ENCODE measurements at places on chromosomes 5 and 9. TPM values are rescaled to one million over a fixed set of nuclear protein-coding genes. Genes with fewer than 3 reads are reported as not detected.

- H3K4me3 ChIP-seq, result no peak overlapping the region
- H3K4me1 ChIP-seq, result peaks cover 11% of the 10 kb centered on the region
- peaks cover 2% of the 10 kb centered on the region for H3K36me3 ChIP-seq
- no peak overlapping the region for H3K27ac ChIP-seq
Observed at GRCh38 chr9:123894822-123895221, 35.1 kb downstream of the DENND1A start.

The GRM6 gene
- total RNA-seq, result not detected

GRCh38 chr5:179264053-179264782 lies 81.0 kb downstream of the ADAMTS2 start:
- H3K36me3 ChIP-seq, result no peaks in the 10 kb centered on the region
- no peak overlapping the region for H3K27ac ChIP-seq

DNA sequence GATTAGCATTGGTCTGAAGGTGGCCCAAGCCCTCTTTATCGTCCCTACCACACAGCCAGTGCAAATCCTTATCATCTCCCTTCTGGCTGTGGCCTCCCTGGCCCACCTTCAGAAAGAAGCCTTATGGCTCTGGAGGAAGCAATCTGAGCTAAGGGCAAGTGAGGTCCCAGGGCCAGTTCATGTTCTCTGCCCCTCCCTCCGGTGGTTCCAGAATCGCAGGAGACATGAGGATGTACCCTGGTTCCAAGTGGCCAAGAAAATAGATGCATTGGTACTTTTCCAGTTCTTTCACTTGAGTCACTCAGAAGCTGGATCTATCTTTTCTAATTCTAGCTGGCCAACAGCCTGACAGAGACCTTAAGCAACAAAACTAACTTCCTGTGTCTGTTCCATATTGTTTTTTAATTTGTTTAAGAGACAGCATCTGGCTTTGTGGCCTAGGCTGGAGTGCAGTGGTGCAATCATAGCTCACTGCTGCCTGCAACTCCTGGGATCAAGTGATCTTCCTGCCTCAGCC lies 60.7 kb downstream of the LHFPL2 start:
- no peaks in the 10 kb centered on the region for H3K36me3 ChIP-seq
- no peak overlapping the region for H3K27ac ChIP-seq
- H3K27me3 ChIP-seq, result no peaks in the 10 kb centered on the region
- peaks cover 4% of the 10 kb centered on the region for H3K4me1 ChIP-seq
- DNase-seq, result no peak

DNA sequence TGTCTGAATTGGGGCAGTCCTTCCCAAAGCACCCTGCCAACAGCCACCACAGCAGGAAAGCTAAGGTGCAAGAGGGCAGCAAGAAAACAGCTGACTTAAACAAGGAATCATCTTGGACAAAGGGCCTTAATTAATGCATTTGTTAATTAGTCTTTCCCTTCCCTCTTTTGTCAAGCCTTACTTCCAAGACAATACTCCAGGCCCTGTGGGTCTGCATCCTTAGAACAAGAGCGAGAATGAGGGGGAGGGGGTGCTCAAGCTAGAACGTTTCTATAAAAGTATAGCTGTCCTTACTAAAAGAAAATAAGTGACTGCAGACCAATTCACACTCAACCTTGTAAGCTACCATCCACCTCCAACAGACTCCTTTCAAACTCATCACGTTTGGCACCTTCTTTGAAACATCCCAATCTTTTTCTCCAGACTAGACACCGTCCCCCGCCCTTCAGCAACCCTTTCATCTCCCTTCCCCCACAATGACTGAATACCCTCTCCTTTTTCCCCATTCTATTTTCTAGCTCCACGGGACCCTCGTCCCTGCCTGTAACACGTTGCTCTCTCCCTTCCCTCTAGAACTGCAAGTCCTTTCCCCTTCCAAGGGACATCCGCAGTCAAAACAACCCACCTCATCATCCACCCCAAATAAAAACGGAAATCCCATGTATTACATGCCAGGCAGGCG lies 85.7 kb upstream of the RNF38 start:
- DNase-seq, result no peak
- peaks cover 53% of the 10 kb centered on the region for H3K4me1 ChIP-seq
- H3K36me3 ChIP-seq, result peaks cover 11% of the 10 kb centered on the region
- peak overlapping the region; percentile 80 for H3K27ac ChIP-seq
- peak overlapping the region; percentile 82 for H3K4me3 ChIP-seq

DNA sequence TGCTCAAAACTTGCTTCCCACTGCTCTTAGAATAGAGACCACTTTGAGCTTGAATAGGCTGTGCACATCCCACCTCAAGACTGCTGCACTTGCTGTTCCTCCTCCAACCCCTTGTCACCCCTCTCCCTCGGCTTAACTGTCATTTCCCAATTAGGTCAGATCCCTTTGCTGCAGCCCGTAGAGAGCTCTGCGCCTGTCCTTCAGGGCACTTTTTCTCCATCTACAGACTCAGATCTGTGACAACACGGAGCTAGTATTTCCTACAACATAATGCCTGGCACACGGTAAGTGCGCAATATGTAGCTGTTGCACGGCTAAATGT lies 485 bp upstream of the HABP4 start:
- peak overlapping the region; percentile 63 for H3K4me3 ChIP-seq
- DNase-seq, result no peak
- H3K4me1 ChIP-seq, result peaks cover 31% of the 10 kb centered on the region
- H3K36me3 ChIP-seq, result no peaks in the 10 kb centered on the region
- no peak overlapping the region for H3K27ac ChIP-seq

The SPATA31C1 gene
- total RNA-seq, result not detected

DNA sequence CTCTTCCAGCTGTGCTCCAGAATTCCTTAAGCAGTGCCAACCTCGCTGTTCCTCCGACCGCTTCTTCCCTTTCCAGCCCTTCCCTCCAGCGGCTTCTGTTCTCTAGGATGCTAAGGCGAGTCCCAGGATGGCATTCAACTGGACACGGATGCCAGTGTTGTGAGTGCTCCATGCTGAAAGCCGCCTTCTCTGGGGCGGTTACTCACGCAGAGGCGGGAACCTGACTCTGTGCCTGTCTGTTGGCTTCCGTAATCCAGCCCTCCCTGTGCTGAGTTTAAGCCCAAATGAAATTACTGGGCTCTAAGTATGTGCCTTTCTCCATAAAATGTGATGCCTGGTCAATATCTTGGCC lies 20.2 kb downstream of the COL5A1 start:
- no peak overlapping the region for H3K4me3 ChIP-seq
- no peaks in the 10 kb centered on the region for H3K4me1 ChIP-seq
- H3K36me3 ChIP-seq, result no peaks in the 10 kb centered on the region
- H3K27ac ChIP-seq, result no peak overlapping the region

- H3K27ac ChIP-seq, result no peak overlapping the region
- no peaks in the 10 kb centered on the region for H3K36me3 ChIP-seq
- DNase-seq, result no peak
Observed at GRCh38 chr9:80376180-80376579, 804.4 kb downstream of the TLE4 start.

DNA sequence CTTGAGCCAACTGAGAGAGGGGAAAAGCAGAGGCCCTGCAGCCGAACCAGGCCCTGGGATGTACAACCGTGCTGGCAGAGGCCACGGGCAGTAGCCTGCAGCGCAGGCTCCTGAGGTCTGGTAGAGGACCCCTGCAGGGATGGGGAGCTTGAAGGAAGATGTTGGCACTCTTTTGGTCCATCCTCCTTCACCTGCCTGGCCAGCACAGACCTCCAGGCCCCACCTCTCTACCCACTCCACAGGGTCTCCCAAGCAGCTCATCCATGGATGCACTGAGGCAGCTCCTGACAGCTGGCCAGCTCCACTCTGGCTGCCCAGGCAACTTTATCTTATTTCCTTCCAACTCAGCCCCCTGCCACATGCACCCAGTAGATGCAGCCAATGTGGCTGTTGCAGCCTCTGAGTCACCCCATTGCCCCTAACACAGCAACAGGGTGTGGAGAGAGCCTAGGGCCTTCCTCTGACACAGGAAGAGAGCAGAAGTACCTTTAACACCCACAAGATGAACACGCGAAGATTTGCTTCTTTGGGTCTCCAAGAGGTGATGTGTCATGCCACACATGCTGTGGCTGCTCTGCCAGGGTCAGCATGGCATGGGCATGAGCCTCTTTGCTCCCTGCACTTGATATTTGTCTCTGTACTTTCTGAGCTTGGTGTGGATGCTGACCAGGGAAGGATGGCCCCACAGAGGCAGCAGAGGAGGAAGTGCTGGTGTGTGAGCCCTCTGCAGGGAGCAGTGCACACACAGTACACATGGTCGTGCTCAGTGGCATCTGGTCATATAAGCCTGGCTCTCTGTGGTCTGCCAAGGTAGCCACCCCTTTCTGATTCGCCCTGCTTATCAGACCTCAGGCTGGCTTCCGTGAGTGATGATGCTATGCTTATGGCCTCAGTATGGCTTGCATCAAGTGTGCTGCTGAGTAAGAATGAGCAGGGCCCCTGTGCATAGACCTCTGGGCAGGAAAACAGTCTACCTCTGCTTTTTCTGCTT lies 117.2 kb downstream of the NRG2 start:
- no peak overlapping the region for H3K4me3 ChIP-seq
- DNase-seq, result no peak
- no peaks in the 10 kb centered on the region for H3K4me1 ChIP-seq

DNA sequence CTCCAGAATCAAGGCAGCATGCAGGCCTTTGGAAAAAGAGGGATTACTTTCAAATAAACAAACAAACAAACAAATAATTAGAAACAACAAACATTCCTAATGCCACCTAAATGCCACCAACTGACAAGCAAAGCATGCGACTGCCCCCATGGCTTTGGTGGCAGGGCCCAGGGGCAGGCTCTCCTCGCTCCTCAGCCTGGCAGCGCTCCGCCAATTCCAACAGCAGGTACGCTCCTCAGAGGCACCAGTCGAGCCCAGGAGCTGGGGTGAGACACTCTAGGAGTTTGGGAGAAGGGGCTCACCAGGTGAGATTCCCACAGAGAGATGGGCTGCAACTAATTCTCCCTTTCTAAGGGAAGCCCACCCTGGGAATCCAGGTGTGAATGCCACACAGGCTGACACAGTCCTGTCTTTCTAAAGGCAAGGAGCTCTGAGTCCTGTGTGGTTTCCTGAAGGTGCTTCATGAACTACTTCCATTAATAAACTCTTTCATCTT lies 27.8 kb downstream of the CSF2 start:
- H3K36me3 ChIP-seq, result peaks cover 4% of the 10 kb centered on the region
- H3K27me3 ChIP-seq, result no peaks in the 10 kb centered on the region
- peak overlapping the region; percentile 3 for H3K4me3 ChIP-seq
- no peak for DNase-seq
- peaks cover 81% of the 10 kb centered on the region for H3K4me1 ChIP-seq

DNA sequence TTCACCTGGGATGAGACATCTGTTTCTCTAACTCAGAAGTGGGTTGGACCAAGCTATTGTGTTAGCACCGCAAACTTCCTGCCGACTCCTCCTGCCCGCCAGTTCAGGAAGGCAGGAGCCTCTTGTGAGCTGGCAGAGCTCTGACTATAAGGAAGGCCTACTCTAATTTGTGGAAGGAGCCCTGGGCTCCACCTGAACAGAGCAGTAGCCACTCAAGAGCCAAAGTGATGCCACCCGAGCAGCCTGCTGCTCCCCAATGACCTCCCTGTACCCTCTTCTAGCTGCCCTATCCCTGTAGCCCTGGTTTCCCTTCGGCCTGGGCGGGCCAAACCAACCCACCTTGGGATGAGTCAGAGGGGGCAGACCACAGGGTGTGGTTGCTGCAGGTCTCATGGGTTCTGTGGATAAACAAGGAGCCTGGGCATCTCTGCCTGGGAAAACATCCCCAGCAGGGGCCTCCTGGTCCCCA lies 81.6 kb downstream of the PSD2 start:
- no peak for DNase-seq
- no peaks in the 10 kb centered on the region for H3K36me3 ChIP-seq
- peaks cover 9% of the 10 kb centered on the region for H3K27me3 ChIP-seq
- H3K27ac ChIP-seq, result no peak overlapping the region
- peaks cover 3% of the 10 kb centered on the region for H3K4me1 ChIP-seq

DNA sequence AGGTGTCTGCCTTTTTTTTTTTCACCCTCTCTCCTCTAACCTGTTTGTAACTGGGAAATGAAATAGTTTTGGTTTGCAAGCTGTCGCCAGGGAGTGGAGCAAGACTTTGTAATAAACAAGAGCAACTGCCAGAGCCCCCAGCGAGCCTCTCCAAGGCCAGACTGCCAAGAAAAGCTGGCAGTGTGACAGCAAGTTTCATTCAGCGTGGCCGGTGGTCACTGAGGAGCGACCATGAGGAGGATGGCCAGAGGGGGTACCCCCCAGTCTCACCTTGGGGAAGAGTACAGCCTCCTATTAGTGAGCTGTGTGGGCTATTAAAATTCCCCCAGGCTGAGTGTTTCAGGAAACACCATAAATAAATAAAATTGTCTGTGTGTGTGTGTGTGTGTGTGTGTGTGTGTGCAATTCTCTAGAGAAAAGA lies 49.9 kb downstream of the ZFAND5 start:
- H3K4me1 ChIP-seq, result no peaks in the 10 kb centered on the region
- H3K4me3 ChIP-seq, result no peak overlapping the region
- H3K36me3 ChIP-seq, result no peaks in the 10 kb centered on the region
- no peak for DNase-seq

The FBP2 gene
- total RNA-seq, result not detected

The WNK2 gene
- 0.89 TPM for total RNA-seq

DNA sequence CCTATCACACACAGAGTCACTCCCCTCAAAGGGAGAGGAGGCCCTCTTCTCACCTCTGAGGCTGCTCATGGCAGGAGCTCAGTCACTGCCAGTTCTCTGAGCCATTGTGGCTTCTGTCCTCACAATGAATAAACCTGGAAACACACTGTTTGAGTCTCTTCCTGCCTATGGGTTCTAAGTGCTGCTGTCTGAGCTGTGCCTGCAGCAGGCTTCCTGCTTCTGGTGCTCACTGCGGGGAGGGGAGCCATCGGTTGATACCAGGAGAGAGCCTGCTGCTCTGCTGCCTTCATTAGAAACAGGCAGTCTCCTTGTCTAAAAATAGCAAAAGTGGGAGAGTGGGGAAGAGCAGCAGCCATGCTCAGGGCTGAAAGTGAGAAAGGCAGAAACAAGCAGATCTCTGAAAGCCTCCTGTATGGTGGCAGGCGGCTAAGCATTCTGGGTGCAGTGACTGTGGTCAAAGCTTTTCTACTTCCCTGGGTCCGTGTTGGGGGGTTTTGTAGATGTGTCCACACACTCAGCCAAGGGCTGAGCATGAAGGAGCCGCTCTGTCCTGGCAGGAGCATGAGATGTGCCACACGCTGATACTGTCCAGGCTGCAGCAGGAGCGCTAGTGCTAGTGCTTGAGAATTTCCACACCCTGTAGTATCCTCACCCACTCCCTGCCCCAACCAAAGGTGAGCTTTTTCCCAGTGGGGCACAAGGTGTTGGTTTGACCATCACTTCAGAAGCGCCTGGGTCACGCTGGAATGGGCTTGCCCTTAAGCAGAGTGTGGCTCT lies 34.2 kb downstream of the PRKACG start:
- peaks cover 4% of the 10 kb centered on the region for H3K36me3 ChIP-seq
- no peaks in the 10 kb centered on the region for H3K27me3 ChIP-seq
- H3K27ac ChIP-seq, result peak overlapping the region; percentile 66
- H3K4me3 ChIP-seq, result peak overlapping the region; percentile 51

- H3K4me3 ChIP-seq, result no peak overlapping the region
- H3K27ac ChIP-seq, result no peak overlapping the region
- no peaks in the 10 kb centered on the region for H3K27me3 ChIP-seq
- H3K36me3 ChIP-seq, result no peaks in the 10 kb centered on the region
- H3K4me1 ChIP-seq, result peaks cover 10% of the 10 kb centered on the region
Observed at GRCh38 chr5:149617760-149618306, 36.5 kb downstream of the ARHGEF37 start.

All from activated naive CD8-positive, alpha-beta T cell treated with anti-CD3 and anti-CD28 coated beads for 36 hours (primary cell).